Myometrial cell (primary cell): ENCODE measurements at places on chromosomes 7 and 10. TPM values are rescaled to one million over a fixed set of nuclear protein-coding genes. Genes with fewer than 3 reads are reported as not detected.

GARIN1A gene
- not detected in 2 replicates for total RNA-seq

CYP3A4 gene
- total RNA-seq = not detected in 2 replicates

CREB3L2 gene
- total RNA-seq = 20.8 and 27.6 TPM in 2 replicates

SLC29A4 gene
- total RNA-seq = 0.86 and 1.6 TPM in 2 replicates

PLXDC2 gene
- 3.7 and 4.3 TPM in 2 replicates for total RNA-seq

COL13A1 gene
- 21.3 and 23.1 TPM in 2 replicates for total RNA-seq

ASCC1 gene
- total RNA-seq = 26.8 and 37.4 TPM in 2 replicates

CARD11 gene
- total RNA-seq = 2.6 and 3.9 TPM in 2 replicates

GIMAP8 gene
- total RNA-seq = not detected in 2 replicates

ZP3 gene
- total RNA-seq = 0.29 and 1.9 TPM in 2 replicates

PPP1R3C gene
- 12.7 and 22.5 TPM in 2 replicates for total RNA-seq

CD36 gene
- total RNA-seq = 0.71 TPM in 1 of 2 replicates, not detected in the other

ARID5B gene
- total RNA-seq = 53.3 and 67.7 TPM in 2 replicates
